Peyer's patch (tissue), 4 donors: ENCODE measurements at places on chromosomes 13 and 19. TPM values are rescaled to one million over a fixed set of nuclear protein-coding genes. Genes with fewer than 3 reads are reported as not detected.

- no peak for DNase-seq
These were observed 48.8 kb upstream of the MLNR start for GRCh38 chr13:49171359-49171758.

GRCh38 chr19:38726761-38727301, 17.4 kb downstream of the CAPN12 start:
- no peak for DNase-seq

DNA sequence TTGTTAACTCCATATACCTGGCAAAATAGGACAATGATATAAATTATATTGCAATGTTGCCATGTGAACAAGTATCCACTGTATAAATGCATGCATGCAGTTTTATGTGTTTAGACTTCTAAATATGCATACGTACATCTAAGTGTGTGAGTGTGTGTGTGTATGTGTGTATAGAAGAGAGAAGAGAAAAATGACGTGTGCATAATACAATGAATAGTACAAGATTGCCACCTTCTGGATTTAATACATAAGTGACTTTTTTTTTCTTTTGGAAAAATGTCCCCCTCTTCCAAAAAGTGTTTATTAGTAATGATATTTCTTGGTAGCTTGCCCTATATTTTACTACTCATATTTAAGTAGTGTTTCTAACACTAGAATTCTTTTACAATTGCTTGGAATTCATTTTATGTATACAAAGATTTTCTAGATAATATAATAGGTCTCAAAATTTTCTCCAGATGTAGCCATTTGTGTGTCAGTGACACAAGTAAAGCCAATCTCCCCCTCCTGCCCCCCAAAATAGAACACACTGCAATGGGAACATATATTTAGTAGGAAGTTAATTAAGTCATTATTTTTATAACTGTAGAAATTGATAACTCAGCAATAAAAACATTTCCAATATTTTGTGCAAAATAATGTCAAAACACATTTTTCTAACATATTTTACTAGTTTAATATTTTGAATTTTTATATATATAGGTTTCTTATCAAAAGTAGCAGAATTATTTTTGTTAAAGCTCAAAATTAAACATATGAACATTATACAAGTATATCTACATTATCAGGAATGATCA, 783.3 kb upstream of the ATXN8OS start:
- DNase-seq: no peak

GRCh38 chr19:6616011-6616410, 25.1 kb upstream of the CD70 start:
- no peak for DNase-seq

GRCh38 chr13:113116871-113117271, 5.7 kb upstream of the F10 start:
- no peak for DNase-seq

DNA sequence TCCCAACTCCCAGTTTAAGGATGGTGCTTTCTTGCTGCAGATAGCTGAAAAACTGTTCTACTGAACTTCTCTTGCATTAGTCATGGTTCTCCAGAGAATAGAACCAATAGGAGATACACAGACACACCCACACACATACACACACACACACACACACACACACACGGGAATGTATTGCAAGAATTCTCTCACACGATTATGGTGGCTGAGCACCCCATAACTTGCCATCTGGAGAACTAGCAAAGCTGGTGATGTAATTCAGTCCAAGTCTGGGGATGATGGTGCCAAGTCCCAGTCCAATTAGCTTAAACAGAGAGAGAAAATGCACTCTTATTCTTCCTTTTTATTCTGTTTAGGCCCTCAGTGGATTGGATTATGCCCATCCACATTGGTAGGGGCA, 643.9 kb downstream of the DIAPH3 start:
- no peak for DNase-seq

DNA sequence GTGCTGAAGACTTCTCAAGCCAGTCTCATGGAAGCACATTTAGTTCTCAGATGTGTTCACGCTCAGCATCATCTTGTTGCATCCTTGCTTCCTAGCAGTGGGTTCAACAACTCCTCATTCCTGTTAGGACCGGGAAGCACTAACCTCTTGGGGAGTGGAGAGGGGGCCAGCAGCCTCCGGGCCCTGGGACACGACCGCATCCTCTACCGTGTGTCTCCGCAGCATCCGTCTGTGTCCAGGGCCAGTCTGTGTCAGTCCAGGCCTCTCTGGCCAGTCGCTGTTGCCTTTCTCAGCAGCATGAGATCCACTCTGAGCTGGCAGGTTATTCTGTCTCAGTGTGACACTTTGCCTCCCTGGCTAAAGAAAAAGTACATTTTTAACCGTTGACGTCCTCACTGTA, 17.0 kb downstream of the PDCD5 start:
- DNase-seq: no peak

- DNase-seq: no peak
These were observed 322.0 kb upstream of the KLHL1 start for GRCh38 chr13:70430256-70430655.

DNA sequence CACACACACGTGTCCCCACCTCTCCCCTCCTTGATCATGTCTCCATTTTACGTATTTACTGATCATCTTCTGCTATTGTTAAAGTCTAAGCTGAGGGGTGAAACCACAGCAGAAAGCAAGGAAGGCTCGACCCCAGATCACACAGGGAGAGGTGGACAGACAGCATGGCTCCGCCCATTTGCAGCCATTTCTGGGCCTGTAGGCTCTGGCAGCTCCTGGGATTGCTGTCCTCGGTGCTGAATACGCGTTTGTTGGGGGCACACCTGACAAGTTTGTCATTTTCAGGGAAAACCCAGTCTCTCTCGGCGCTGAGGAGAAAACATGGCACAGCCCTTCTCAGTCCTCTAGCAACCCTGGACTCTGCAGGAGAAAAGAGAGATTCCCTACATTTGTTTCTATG, 8.0 kb downstream of the TMEM86B start:
- DNase-seq: no peak

- DNase-seq: no peak
These were observed 99.6 kb downstream of the CCNA1 start for GRCh38 chr13:36531746-36532486.

GRCh38 chr13:22369840-22370239, 699.0 kb downstream of the FGF9 start:
- no peak for DNase-seq

DNA sequence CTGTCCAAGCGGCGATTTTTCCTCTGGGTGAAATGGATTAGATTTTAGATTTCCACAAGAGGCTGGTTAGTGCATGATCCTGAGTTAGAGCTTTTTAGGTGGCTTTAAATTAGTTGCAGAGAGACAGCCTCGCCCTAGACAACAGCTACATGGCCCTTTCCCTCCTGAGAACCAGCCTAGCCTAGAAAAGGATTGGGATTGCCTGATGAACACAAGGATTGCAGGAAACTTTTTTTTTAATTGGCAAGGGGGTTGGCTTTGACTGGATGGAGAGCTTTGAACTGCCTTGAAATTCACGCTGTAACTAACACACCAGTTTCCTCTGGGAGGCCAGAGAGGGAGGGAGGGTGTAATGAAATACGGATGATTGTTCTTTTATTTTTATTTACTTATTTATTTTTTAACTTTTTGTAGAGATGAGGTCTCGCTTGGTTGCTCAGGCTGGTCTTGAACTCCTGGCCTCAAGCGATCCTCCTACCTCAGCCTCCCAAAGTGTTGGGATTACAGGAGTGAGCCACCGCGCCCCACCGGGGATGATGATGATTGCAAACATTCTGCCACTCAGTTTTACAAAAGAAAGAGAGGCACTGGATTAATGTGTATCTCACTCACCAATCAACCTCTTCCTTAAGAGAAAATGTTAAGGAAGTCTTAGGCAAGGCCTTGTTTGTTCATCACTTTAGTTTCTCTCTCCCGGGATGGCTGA, 1.9 kb downstream of the LDLR start:
- no peak for DNase-seq

The KLK1 gene
- 37.8 TPM for total RNA-seq

The LGALS7B gene
- total RNA-seq: not detected

The TSEN34 gene
- 45.2 TPM for total RNA-seq

The ZNF578 gene
- 0.40 TPM for total RNA-seq

The SBSN gene
- total RNA-seq: not detected

The PABPC3 gene
- total RNA-seq: 0.83 TPM

The PRSS57 gene
- total RNA-seq: not detected

The KEAP1 gene
- 48.3 TPM for total RNA-seq
